ENCODE measurements at places on chromosomes 2 and 18. TPM values are rescaled to one million over a fixed set of nuclear protein-coding genes. Genes with fewer than 3 reads are reported as not detected.

GRCh38 chr2:144798034-144798433 lies 278.1 kb upstream of the ZEB2 start:
- DNase-seq: no peak

GRCh38 chr2:104849618-104850141 lies 4.2 kb upstream of the POU3F3 start:
- DNase-seq: no peak

- no peak for DNase-seq
Measured at GRCh38 chr2:210224591-210224940, 681 bp downstream of the ACADL start.

HOXD1 gene
- 1.1 TPM for total RNA-seq

DNA sequence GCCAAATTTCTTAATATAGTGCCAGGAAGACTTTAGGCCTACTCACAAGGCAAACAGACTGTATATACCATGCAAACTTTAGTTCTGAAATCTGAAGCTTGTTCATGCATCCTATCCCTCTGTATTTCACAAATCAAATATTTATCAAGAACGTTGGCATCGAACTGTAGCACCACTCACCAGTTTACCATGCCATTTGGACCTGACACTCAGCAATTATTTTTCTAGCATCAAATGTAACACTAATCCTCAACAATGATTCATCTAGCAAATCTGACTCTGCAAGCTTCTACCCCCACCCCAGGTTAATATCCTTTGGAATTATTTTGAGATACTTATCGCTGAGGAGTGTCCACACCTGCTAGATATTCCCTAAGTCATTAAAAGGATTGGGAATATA lies 1506.6 kb downstream of the LRP1B start:
- no peak for DNase-seq

- peak; percentile 87 for DNase-seq
Measured at GRCh38 chr2:26569216-26570082, 71.7 kb downstream of the CIB4 start.

KIF5C gene
- total RNA-seq: 0.84 TPM

GRCh38 chr18:45355944-45356520 lies 259.2 kb upstream of the SLC14A2 start:
- DNase-seq: no peak

ADRA2B gene
- total RNA-seq: 1.2 TPM

DNA sequence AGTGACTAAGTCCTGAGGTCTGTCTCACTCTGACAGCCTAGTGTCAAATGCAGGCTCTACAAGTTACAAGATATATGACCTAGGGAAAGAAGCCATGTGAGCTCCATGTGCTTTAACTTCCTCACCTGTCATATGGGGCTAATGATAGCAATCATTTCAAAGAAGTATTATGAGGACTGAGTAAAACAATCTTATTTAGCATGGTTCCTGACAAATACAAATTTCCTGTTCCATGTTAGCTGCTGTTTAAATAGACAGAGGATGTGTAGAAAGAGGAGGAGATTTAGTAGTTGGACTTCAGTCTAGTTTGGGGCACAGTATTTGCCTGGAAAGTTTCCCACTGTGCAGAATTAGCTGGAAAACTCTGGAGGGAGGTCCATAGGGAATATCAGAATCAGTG lies 545.8 kb downstream of the CNTNAP5 start:
- DNase-seq: no peak

- no peak for DNase-seq
Measured at GRCh38 chr18:74069178-74070050, 78.2 kb downstream of the FBXO15 start.

ZNF804A gene
- not detected for total RNA-seq

DNA sequence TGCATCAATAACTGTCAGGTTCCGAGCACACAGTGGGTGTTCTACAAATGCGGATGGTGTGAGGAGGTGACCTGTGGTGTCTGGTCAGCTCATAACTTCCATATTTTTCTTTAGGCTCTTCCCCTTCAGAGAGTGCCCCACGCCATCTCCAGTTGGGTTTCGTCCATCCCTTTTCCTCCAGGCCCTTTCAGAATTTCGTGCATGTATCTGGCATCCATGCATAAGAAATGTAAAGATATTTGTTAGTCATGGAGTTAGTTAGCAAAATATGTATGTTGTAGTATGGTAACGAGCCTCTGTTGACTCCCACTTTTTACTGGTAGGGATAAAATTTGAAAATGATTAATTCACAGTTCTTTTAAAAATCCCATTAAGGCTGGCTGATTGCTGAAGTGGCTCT lies 67.2 kb downstream of the SNTG2 start:
- DNase-seq: no peak

DNA sequence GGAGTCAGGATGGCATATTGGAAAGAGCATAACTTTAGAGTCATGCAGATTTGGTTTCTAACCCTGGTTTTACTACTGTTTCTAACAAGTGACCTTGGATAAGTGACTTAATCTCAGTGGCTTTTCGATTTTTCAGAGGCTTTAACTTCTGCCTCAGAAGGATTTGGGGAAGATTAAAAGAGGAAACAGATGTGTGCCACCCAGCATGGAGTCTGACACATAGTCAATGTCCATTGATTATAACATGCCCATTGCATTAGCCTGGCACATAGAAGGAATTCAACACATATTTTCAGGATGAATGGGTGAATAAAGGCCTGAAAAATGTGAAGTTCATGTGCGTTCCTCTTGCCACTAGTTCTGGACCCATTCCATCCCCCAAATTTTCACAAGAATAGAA lies 438.2 kb downstream of the EPHA4 start:
- no peak for DNase-seq

GRCh38 chr18:78563110-78563509 lies 416.5 kb upstream of the SALL3 start:
- DNase-seq: no peak

- DNase-seq: peak; percentile 57
Measured at GRCh38 chr2:218834685-218835084, 3.1 kb upstream of the PRKAG3 start.

GRCh38 chr18:5198311-5198710 lies 1.3 kb upstream of the AKAIN1 start:
- DNase-seq: no peak

- DNase-seq: no peak
Measured at GRCh38 chr2:14978845-14979244, 346.3 kb downstream of the LRATD1 start.

B3GNT7 gene
- 3.9 TPM for total RNA-seq

GRCh38 chr2:54560146-54560881 lies 104.2 kb downstream of the SPTBN1 start:
- no peak for DNase-seq

- no peak for DNase-seq
Measured at GRCh38 chr2:5035057-5035488, 657.1 kb upstream of the SOX11 start.

- DNase-seq: no peak
Measured at GRCh38 chr18:42163321-42163720, 208.3 kb downstream of the PIK3C3 start.

GRCh38 chr18:24995755-24996154 lies 356.2 kb downstream of the ZNF521 start:
- no peak for DNase-seq

DNA sequence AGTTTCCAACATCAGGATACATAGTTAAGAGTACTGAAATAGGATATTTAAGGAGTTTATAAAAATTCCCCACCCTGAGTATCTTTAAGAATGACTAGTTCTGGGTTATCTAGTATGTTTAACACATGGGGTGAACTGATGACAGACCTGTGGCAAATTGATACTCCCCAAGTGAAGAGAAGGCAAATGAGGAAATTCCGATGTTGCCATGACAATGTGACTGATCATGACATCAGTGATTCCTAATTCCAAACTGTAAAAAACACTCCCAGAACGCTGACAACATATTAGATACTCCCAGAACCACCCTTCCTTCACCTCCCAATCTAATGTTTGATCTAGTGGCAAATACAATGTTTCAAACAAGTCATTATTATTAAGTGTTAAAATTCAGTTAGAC lies 77.6 kb downstream of the RBMS1 start:
- no peak for DNase-seq

DNA sequence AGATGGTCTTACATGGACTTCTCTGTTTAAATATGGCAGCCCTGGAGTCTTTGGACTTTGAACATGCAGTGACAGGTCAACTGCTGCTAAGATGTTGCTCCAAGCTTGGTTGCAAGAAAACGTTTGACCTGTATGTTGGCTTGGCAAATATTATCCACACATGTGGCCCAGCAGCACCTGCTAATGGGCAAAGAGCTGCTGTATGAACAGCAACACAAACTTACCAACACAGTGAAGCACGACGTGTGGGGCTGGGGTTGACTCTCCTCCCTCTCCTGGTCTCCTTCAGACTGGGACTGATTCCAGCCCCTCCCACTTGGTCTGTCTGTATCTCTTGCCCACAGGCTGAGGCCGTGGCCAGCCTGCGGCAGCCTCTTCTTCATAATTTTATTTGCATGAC lies 3.8 kb downstream of the KCNE4 start:
- DNase-seq: no peak

ST8SIA3 gene
- total RNA-seq: not detected

- DNase-seq: no peak
Measured at GRCh38 chr18:31056296-31056695, 13.8 kb upstream of the DSC3 start.

- DNase-seq: peak; percentile 43
Measured at GRCh38 chr18:13258921-13259320, 40.4 kb downstream of the LDLRAD4 start.

KRTCAP3 gene
- total RNA-seq: 0.48 TPM

DNA sequence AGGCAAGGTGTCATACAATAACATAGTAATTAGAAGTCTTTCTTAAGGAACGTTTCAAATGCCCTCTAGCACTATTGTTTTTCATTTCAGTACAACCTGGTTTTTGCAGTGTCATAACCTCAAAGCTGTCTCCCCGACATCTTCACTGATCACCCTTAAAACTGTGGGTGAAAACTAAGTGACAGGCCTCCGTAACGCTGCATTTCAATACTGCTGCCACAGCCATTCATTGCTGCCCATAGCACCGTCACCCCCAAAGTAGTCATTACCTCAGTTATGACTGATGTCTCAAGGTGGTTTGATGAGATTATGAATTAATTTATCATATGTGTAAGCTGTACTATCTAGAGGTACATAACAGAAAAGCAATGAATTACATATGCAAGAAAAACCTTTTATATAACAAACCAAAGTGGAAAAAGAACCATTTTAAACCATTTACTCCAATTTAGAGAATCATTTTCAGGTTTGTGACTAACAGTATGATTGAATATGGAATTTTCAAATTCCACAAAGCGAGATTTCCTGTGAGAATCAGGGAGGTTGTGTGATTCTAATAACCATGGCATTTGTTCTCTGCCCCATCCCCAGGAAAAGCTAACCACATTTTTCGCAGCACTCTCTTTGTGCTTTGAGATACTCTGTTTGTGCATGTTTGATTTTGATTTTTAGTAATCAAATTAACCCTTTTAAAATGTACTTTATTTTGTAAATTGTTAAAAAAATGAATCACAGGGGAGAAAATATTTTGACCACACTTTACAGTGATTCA lies 263.0 kb downstream of the PTGR3 start:
- DNase-seq: no peak

SNRNP27 gene
- total RNA-seq: 54.2 TPM

- no peak for DNase-seq
Measured at GRCh38 chr2:11938196-11938595, 191.8 kb downstream of the LPIN1 start.

GRCh38 chr2:26706616-26707473 lies 14.3 kb downstream of the KCNK3 start:
- no peak for DNase-seq

DNA sequence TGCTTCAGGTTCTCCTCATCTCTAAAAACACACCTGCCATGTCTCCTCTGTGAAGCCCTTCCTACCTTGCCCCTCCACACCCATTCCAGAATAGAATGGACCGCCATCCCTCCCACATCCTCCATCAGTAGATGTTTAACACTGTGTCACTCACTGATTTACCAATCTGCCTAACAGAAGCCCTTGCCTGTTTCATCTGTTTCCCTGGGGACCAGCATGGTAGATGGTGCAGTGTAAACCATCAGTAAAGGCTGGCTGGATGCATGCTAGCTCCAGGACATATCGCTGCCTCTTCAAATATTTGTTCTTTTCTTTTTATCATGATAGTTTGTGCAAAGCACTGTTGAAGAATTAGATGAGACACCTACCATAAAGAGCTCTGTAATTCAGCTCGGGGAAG lies 271.4 kb downstream of the PIEZO2 start:
- no peak for DNase-seq

COPS9 gene
- total RNA-seq: 118 TPM

EN1 gene
- 4.4 TPM for total RNA-seq

METTL21A gene
- total RNA-seq: 16.3 TPM

INHA gene
- total RNA-seq: 0.45 TPM

DNA sequence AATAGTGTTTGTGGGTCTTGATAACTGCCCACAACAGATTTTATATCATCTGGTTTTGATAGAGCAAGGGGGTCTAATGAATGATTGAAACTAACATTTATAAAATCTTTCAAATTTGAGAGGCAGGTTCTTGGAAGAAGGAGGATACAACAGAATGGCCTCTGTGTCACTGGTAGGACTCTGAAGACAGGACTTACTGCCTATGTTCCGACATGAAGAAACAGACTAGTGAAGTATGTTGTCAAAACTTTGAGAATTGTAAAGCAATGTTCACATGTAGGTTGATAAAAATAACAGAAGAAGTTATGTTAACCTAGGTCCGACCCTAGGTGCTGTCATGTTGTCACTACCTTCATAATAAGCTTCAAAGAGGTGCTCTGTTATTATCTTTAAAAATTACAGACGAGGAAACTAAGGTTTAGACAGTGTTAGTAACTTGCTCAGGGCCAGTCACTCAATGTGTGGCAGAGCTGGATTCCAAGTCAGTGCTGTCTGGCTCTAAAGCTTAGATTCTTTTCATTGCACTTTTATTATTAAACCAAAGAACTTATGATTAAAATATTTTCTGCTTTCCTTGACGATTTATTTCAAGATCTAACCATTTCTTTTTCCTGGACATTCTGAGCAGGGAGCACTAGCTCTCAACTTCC lies 146.2 kb downstream of the RPIA start:
- DNase-seq: no peak

GRCh38 chr2:27184115-27184514 lies 27.7 kb upstream of the ATRAID start:
- no peak for DNase-seq

GRCh38 chr2:212727751-212728150 lies 189.1 kb upstream of the ERBB4 start:
- DNase-seq: no peak

TUBA3E gene
- total RNA-seq: not detected

Data from mesenteric fat pad (tissue), 1 donor.